ENCODE measurements at places on chromosomes 7 and 10.

DNA sequence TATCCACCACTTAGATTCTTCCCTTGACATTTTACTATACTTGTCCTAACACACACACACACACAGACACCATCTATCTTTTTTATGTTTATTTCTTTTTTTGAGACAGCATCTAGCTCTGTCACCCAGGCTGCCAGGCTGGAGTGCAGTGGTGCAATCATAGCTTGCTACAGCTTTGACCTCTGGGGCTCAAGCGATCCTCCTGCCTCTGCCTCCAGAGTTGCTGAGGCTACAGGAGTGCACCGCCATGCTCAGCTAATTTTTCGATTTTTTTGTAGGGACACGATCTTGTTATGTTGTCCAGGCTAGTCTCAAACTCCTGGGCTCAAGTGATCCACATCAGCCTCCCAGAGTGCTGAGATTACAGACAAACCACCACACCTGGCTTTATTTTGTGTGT is 16.7 kb downstream of the WIPI2 start:
- no peak for DNase-seq

GRCh38 chr7:25940086-25940906 is 211.7 kb upstream of the NFE2L3 start:
- DNase-seq = no peak

DNA sequence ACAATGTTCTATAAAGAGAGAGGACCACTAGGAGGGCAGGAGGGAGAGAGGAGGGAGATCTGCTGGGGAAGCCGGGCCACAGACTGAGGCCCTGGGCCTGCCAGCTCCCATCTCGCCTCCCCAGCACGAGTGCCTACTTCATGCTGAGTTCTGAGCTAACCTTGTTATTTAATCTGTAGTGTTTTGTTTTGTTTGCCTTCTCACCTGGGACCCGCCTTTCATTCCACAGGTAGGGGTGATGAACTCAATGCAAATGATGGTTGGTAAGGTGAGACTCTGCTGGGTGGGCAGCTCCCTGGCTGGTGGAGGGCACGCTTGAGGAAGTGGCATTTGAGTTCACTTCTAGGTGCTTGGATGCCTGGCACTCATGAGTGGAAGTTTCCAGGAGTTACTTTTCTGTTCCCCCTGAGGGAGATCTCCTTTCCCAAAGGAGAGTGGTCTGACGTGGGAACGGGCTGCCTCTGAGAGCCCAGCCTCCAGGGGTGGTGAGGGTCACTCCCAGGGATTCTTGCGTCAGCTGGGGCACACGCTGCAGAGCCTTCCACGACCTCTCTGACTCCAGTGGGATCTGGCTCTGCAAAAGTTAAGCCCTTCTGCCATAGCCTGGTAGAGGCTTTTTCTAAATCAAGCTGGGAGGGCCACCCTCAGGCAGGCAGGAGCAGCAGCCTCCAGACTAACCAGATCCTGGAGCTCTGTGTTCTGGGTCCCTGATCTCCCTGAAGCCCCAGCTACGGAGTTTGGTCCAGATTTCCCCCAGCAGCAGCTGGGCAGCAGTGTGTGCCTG is 22.4 kb downstream of the UBTD1 start:
- no peak for DNase-seq

DNA sequence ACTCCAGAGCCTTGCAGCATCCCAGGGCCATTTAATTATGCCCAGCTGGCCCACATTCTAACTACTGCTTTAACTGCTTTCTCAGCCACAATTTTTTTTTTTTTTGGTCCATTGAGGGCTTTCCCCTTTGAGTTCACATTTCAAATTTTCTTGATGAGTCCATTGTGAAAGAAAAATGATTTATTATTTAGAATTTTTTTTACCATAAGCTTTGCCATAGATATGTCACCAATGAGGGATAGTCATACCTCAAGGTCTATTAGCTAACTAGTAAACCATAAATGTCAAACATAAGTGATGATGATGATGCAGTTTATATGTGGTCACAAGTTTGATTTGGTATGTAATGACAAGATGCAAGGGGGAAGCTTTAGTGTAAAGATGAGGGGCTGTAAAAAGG is 282.9 kb downstream of the BICC1 start:
- no peak for DNase-seq

DNA sequence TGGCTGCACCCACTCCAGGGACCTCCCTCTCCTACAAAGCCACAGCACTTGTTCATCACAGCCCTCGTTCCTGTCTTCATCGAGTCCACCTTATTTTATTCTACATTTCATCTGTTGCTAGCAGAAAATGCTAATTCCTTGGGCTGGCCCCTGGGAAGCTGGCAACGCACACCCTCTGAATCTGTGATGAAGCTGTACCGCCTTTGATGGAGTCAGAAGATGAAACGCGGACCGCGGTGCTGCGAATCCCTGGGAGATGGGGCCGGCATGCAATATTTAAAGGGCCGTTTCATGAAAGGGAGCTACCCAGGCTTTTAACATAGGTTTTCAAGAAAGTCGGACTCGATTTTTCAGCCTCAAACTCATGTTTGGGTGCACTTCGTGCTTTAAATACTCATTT is 88.5 kb downstream of the NPTX2 start:
- DNase-seq = no peak

- DNase-seq = peak; percentile 16
Measured at GRCh38 chr7:122883049-122883680, 3.1 kb downstream of the CADPS2 start.

- no peak for DNase-seq
Measured at GRCh38 chr10:11517150-11517549, 94.3 kb downstream of the USP6NL start.

DNA sequence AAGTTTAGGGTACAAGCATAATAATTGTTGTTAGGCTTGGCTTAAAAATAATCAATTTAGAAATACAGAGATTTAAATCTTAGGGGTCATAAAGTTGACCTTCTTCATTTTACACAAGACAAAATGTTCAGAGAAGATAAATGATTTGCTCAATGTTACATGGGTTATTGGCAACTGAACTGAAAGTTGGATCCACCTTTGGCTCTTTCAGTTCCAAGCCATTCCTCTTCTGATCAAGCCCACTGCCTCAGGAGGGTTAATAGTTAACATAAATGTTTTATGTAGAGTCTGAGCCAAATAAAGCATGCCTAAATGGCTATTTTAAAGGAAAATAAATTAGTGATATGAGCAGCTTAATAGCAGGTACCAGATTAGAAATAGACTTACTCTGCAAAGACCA is 79.1 kb upstream of the RHOBTB1 start:
- DNase-seq = no peak

DNA sequence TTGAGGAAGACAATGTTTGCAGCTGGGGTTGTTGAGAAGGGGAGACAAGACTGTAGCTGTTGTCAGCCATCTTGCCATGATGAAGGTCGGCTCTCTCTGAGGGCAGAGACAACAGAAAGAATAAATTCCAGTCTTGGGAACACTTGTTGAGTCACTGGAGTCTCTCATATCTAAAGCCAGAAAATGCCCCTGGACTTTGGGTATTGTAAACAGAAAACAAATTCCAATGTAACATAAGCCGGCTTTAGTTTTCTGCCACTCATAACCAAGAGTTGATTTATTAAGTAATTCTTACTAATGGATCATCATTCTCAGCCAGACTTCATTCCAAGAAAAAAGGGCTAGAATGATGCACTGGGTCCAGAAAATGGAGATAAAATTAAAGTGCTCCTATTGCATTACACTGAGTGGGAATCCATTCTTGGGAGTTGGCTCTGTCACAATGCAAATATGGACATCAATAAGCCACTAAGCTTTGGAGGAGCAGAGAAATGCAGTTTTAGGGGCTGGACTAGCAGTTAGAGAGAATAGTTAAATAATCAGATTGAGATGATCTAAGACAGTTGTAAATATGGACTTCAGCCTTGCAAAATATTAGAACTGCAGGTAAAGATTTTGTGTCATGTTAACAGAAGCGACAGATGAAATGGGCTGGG is 78.9 kb downstream of the ADAM12 start:
- no peak for DNase-seq

- no peak for DNase-seq
Measured at GRCh38 chr7:87354749-87355148, 9.3 kb downstream of the CROT start.

DNA sequence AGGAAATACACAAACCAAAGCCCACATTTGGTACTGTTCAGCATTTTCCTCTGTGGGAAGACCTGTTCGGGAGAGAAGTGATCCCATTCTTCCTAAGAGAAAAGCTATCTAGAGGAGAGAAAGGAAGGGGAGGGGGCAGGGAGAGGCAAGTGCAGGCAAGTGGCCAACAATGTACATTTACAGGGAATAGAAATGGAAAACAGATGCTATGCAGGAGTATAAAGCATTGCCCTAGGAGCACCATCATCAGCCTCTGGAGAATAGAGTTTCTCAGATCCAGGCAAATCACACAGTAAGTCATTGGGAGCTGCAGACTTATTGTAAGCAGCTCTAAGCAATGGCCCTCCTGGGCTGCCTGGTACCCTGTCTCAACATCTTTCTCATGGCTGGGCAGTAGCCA is 424.4 kb upstream of the AUTS2 start:
- no peak for DNase-seq

DNA sequence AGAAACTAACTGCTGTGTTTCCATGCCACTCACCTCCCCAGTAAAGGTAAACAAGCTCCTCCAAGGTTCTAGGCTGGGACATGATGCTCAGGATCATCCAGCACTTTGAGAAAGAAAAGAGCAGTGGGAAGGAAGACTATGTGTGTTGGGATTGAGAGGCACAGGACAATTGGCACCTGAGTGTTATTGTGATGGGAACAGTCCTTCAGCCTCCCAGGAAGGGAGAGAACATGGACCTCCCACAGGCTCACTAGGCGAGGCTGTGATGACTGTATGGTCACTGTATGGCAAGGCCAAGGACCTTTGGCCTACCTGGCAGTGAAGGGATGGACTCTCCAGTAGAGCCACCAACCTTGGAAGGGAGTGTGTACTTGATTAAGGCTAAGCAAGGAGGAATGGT is 123.2 kb upstream of the UNC5B start:
- DNase-seq = no peak

DNA sequence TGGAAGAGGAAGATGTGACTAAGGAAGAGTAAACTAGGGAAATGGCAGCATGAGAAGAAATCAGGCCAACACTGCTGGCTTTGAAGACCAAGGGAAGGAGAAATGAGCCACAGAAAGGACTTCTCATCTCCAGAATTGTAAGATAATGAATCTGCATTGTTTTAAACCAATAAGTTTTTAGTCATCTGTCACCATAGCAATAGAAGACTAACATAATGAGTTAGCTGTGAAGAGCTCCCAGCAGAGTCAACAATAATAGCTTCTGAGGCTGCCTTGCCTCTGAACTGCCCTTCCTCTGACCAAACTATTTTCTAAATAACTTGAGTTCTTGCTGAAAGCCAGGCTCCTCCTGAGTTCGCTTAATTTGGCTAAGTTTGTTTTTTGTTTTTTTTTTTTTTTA is 103.6 kb downstream of the CACNA2D1 start:
- no peak for DNase-seq

DNA sequence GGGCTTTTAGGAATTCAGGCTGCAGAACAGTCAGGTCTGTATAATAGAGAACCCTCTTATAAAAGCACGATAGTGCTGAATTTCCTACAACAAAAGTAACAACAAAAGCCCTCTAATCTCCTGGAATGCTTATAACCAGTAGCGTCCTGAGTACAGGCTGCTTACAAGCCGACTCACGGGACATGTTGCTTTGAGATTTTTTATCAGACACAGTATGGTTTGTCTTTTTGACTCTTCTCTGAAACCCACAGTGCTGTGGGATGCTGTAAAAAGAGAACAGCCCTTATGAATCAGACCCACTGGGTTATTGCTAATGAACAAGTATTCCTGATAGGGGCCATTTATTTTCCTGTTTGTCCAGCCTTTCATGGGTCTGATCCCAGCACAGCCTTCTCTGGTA is 59.4 kb downstream of the PLPP4 start:
- no peak for DNase-seq

GRCh38 chr10:68796605-68797004 is 30.7 kb upstream of the STOX1 start:
- DNase-seq = no peak

DNA sequence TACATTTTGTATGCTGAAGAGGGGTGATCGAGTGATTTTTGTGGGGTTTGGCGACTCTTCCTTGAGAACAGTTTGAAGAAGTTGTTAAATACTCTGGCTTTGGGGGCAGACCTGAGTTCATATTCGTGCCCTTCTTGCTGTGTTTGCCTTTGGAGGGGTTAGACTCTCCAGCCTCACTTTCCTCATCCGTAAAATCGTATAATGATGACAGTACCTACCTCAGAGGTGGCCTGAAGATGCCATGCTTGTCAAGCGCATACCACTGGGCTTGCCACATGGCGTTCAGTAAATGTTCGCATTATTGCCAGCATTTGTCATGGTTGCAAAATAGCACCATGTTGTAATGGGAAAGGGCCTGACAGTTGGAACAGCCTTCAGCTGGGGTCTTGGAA is 1.3 kb downstream of the STK17A start:
- no peak for DNase-seq

GRCh38 chr7:107933386-107934013 is 42.5 kb downstream of the DLD start:
- no peak for DNase-seq

GRCh38 chr7:33722383-33723101 is 182.8 kb upstream of the BMPER start:
- no peak for DNase-seq

GRCh38 chr10:70958396-70958795 is 70.0 kb upstream of the PCBD1 start:
- no peak for DNase-seq

GRCh38 chr7:155669717-155670505 is 25.4 kb downstream of the RBM33 start:
- no peak for DNase-seq

DNA sequence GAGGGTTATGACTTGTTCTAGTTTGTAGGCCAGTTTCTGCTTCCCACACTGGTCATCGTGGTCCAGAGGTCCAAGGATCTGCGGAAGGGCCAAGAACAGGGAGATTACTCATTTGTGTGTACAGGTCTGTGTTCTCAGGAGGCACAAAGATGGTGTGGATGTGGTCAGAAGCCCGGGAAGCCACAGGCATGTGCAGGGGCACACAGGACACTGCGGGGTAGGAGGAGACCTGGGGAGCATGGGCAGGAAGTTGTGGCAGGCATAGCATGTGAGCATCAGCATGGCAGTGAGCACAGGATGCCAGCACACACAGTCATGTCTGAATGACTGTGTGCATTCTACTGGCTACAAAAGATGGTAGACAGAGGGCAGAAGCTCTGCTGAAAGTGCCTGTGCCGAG is 445.8 kb downstream of the PLXNA4 start:
- no peak for DNase-seq

DNA sequence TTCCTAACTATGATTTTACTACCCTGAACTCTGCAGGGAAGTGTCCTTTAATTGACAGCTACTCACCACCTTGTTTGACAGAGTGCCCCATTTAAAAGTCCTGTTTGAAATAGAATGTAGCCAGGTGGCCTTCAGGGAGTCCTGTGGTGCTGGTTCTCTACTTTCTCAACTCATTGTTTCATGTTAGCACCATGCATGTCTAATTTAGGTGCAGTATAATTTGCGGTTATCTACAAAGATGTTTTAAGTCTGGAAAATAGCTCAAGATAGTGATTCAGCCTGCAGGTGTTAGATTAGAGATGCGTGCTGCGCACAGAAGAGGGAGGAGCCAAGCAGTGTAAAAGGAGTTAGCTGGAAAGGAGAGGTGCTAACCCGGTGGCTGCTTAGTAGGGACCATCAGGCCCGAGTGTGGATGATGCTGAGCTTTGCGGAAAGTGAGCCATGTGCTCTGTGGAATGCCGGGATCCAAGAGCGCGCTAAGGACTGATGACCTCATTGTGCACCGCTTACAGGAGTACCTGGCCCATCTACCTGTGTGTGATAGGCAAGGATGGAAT is 1.2 kb downstream of the CCM2 start:
- DNase-seq = peak; percentile 56

Data from DMS153 (cell line).